BJ (cell line): ENCODE measurements at places on chromosomes 6 and 20.

- DNase-seq, result no peak
Observed at GRCh38 chr6:163395122-163395830, 19.2 kb upstream of the QKI start.

DNA sequence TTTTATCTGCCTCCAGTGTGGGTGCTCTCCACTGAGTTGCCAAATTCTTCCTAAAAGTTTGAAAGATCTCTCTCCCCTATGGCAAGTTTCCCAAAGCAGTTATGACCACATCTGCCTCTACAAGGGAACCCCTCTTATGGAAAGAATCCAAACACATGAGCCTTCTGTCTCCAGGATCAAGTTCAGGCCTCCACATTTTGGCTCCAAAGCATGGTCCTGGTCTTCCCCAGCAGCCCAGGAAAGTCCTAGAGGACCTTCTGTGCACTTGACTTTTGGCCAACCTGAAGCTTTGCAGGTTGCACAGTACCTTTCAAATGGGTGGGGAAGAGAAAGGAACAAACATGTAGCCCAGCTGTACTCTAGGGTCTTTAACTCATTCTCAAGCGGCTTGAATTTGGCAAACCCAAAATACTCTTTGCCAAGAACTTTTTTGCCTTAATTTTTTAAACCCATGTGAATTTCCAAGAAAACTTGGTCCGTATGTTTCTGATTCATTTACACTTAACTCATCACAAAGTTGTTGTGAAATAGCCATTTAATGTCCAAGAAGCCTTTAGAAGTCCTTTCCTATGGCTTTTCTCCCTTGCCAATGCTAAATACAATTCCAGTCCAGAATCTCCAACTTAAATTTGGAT is 240.1 kb upstream of the TBX18 start:
- no peak for DNase-seq

DNA sequence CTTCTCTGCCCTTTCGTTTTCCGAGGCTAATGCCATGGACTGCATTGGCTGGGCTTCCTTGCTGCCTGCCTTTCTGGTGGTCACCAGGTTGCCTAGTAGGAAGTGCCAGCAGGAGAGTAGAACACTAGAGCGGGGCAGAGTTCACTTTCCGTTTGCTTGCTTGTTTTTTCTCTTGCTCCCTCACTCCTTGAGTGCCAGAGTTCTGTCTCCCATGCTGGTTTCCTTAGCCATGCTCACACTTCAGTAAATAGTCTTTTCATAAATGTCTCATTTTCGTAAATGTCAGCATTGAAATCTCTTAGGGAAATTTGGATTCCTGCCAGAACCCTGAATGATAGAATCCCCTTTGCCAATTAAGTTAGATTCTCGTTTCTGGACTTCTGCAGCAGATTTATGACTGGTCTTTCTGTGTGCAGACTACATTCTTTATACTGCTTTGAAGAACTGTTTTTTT is 63.9 kb downstream of the FAM83B start:
- DNase-seq, result no peak

GRCh38 chr6:28360961-28361360 is 11.2 kb downstream of the ZKSCAN3 start:
- DNase-seq, result no peak

- no peak for DNase-seq
Observed at GRCh38 chr6:4986999-4987398, 16.8 kb downstream of the RPP40 start.

DNA sequence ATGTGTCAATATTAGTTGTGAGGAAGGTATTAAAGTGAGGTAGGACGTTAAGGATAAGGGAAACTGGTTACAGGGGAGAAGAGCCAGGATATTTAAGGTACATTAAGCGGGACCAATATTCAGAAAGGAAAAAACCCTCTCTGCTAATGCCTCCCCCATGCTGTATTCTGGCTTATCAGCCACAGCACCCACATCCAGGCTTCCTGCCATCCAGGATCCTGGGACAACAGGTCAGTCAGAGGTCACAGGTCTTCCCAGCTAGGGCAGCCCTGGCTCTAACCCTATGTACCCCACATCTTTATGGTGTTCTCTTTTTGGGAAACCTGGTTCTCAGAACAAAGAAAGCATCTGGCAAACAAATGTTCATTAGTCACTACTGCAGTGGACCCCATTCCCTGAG is 5.3 kb downstream of the DDRGK1 start:
- no peak for DNase-seq
